ENCODE measurements at places on chromosomes 16 and 17.

DNA sequence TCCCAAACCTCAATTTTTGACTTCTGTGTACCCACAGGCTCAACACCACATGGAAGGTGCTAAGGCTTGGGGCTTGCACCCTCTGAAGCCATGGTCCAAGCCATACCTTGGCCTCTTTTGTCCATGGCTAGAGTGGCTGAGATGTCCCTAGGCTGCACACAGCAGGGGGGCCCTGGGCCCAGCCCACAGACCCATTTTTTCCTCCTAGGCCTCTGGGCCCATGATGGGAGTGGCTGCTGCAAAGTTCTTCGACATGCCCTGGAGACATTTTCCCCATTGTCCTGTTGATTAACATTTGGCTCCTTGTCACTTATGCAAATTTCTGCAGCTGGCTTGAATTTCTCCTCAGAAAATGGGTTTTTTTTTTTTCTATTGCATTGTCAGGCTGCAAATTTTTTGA is 47.0 kb downstream of the TBC1D26 start:
- DNase-seq, result no peak

DNA sequence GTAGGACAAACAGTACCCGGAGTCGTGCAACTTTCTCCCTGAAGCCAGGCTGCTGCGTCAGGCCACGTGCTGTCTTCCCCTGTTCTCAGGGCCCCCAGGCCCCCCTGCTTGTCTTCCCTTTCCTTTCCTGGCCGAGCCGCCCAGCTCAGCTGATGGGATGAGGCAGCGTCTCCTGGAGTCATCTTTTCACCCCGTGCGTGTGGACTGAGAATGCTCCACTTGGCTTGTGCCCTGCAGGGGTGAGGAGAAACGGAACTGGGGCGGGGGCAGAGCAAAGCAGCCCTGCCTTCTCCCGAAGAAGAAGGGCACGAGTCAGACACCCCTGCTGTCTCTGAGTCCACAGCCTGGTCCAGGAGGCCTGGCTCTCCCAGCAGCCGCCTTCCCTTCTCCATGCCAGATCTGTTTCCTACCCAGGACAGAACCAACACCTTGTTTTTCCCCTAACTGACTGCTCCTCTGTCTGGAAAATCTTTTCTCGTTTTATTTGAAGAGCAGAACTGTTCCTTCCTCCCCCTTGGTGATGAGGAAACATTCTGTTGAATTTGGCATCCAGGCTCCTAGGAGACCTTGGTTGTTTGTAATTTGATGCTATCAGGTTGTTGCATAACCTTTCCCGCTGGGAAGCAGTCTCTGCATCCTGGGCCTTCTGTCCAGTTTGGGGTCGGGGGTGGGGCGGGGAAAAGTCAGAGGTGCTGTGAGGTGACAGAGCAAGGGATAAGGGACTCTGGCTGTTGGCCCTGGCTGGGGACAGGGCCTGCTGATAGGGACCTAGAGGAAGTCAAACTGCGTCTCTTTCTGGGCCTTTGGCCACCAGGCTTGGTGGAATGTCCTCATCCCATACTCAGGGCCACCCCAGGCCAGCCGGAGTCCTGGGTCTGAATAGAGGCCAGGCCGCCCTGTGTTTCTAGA is 78.8 kb downstream of the WIPI1 start:
- DNase-seq, result no peak

- peak; percentile 70 for DNase-seq
These were observed 125.4 kb upstream of the CHMP6 start for GRCh38 chr17:80866050-80866793.

DNA sequence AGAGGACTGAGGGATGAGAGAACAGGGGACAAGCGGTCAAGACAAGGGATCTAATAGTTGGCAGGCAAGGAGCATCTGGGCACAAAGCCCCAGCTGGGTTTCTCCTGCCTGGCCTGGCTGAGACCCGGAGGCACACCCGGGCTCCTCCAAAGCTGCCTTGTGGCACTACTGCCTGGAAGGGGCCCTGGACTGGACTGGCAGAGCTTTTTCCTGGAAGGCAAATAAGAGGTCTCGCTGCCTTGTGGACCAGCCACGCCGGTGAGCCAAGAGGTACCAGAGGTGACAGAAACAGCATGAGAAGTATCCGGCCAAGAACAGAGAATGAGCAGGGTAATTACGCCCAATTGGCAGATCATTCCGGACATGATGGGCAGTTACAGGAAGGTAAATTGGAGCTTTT is 64.6 kb downstream of the GTF3C1 start:
- no peak for DNase-seq

DNA sequence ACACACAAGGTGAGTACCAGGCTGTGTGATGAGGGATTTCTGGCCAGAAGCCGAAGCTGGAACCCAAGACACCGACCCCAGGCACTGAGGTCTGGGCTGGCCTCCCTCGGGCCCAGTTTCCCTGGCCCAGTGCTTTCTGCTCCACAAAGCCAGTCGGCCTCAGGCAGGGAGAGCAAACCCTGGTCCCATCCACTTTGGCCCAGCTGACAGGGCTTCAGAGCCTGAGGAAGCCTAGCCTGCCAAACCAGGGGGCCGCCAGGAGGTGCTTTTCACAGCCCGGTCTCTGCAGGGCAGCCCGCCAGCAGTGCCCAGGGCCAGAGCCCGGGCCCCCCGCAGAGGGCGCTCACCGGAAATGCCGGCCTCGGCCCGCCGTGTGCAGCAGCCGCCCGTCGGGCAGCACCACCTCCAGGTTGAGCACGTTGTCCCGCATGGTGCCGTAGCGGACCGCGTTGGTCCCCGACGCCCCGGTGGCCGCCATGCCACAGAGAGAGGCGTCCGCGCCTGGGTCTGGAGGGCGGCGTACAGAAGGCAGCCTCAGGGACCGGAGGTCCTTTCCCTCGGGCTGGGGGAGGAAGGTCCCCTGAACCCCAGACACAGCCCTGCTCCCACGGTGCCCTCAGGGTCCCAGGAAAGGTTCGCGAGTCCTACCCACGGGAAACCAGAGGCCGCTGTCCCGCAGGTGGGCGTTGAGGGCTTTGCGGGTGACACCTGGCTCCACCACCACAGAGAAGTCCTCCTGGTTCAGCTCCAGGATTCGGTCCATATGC is 2.2 kb downstream of the LDHD start:
- DNase-seq, result no peak

- DNase-seq, result no peak
These were observed 50.9 kb downstream of the IL21R start for GRCh38 chr16:27452569-27453493.

DNA sequence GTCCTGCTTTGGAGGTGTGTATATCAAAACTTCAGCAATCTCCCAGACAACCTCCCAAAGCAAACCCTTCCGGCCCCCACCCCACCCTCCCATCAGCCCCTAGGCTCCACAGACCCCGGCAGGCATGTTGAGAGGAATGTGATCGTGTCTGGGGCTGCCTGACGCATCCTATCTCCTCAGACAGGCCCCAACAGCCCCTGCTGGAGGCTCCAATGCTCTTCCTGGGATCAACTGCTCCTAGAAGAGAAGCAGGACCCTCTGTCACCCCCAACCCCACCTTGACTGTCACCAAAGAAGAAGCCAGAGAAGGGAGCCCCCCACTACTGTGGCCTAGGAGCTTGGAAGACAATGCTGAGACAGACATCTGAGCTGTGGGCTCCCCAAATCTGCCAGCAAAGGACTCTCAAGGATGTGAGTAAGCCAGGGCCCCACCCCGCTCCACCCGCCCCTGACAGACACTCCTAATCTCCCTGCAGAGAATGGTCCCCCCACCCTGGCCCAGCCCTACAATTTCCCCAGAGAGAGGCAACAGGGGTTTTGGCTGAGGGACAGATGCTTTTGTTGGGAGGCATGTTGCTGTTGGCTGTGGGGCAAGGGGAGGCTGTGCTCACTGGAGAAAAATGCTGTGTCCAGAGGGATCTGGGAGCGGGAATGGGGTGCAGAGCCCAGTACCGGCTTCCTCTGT is 1.6 kb upstream of the KRT14 start:
- no peak for DNase-seq

GRCh38 chr17:63735691-63736090 is 5.9 kb downstream of the STRADA start:
- no peak for DNase-seq

GRCh38 chr16:75311383-75311938 is 60.0 kb upstream of the BCAR1 start:
- no peak for DNase-seq

DNA sequence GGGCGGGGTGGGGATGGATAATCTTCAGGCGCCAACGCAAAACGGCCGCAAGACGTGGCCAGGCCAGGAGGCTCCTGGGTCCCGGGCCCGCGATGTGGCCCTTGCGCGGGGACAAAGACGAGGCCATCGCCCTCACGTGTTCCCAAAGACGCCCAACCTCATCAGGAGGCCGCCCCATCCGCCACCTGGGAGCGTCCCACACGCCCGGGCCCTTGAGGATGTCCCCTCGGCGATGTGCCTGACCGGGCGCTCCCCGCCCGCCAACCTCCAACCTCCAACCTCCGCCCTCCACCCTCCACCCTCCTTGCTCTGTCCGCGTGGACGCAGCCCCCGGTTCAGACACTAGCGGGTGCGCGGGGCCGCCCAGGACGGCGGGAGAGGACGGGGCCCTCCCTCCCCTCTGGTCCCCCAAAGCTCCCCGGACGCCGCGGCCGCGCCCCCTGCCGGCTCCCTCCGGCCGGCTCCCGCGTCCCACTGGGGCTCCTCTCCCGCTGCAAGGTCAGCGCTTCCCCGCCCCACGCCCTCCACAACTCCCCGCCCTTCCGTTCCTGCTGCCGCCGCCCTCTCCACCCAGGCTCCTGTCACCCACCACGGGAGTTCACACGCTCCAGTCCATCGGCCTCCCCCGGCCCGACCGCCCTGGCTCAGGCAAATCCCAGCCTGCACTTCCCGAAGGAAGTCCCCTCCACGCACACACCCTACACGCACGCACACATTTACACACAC is 250.8 kb upstream of the RPL38 start:
- DNase-seq, result peak; percentile 67

DNA sequence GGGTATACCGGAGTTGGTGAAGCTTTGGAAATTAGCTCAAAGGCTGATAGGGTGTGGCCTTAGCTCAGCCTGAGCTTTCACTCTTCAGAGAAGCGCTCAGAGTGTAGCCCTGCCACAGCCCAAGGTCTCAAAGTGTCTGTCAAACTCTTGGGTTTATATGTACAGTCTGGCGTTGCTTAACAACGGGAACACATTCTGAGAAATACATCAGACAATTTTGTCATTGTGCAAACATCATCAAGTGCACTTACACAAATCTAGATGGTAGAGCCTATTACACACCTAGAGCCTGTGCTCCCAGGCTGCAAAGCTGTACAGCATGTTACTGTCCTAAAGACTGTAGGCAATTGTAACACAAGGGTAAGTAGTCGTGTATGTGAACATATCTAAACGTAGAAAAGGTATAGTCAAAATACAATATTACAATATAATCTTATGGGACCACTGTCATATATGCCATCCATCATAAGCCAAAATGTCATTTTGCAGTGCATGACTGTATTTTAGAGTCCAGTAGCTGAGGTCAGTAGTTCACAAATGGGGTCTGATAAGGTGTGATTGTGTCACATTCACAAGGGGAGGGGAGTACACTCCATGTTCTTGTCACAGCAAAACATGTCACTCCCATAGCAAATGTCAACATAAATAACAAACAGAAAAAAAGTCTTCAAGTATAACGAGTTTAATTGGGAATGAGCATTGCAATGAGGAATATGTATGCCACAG is 20.6 kb downstream of the CHAD start:
- no peak for DNase-seq

- DNase-seq, result no peak
These were observed 129.5 kb downstream of the DYNLRB2 start for GRCh38 chr16:80670170-80670865.

- DNase-seq, result peak; percentile 43
These were observed 111.7 kb downstream of the MAP2K6 start for GRCh38 chr17:69525920-69526841.

- DNase-seq, result no peak
These were observed 66.9 kb upstream of the RCVRN start for GRCh38 chr17:9971991-9972390.

DNA sequence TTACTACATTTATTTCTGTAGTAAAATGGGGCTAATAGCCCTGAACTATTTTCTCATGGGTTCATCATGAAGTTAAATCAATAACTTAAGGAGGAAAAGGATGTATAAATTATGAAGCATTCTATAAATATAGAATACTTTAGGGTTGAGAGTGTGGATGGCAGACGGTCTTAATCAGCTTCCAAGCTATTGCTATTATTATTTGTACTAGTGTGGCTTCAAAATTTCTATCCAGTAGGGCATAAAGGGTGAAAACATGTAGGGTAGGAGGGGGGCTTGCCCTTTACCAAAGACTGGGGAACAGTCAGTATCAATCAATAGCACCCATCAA is 26.4 kb upstream of the DHX8 start:
- DNase-seq, result no peak

DNA sequence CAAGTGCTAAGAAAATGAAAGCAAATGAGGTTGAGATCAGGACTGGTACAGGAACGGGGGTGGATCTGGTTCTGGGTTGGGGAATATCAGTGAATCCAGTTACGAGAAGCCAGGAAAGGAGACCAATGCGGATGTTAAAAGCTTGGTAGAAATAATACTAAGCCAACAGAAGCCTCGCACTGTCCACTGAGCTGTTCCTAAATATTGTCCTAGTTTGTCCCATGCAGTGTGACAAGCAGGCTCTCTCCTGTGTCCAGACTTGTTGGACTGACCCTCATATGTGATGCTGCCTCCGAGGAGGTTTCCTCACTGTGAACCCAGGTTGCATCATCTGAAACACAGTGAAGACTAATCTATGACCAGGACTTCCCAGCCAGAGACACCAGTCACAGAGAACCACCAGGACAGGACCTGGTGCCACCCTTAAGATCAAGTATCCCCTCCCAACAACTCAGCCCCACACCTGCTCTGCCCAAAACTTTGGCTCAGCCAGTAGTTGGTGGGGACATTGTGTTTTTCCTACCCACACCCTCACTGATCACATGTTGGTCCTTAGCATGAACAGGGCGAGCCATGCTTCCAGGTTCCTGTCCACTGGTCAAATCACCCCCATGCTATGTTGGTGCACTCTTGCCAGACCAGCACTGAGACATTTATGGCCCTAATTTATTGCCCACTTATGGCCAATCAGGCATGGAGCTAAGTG is 32.7 kb upstream of the SCNN1B start:
- no peak for DNase-seq

GRCh38 chr17:45700171-45701090 is 83.7 kb upstream of the CRHR1 start:
- no peak for DNase-seq

- DNase-seq, result no peak
These were observed 438 bp downstream of the GRN start for GRCh38 chr17:44345454-44346026.

Measured in mesothelial cell of epicardium (in vitro differentiated cells).